ENCODE measurements at places on chromosomes 4 and X.

GRCh38 chr4:160880180-160880579, 1283.6 kb downstream of the FSTL5 start:
- no peak for DNase-seq

GRCh38 chr4:13844740-13845139, 217.2 kb upstream of the BOD1L1 start:
- DNase-seq = no peak

- no peak for DNase-seq
Measured at GRCh38 chrX:149961572-149961971, 23.3 kb upstream of the EOLA2 start.

- no peak for DNase-seq
Measured at GRCh38 chr4:106478152-106478551, 109.6 kb upstream of the GIMD1 start.

DNA sequence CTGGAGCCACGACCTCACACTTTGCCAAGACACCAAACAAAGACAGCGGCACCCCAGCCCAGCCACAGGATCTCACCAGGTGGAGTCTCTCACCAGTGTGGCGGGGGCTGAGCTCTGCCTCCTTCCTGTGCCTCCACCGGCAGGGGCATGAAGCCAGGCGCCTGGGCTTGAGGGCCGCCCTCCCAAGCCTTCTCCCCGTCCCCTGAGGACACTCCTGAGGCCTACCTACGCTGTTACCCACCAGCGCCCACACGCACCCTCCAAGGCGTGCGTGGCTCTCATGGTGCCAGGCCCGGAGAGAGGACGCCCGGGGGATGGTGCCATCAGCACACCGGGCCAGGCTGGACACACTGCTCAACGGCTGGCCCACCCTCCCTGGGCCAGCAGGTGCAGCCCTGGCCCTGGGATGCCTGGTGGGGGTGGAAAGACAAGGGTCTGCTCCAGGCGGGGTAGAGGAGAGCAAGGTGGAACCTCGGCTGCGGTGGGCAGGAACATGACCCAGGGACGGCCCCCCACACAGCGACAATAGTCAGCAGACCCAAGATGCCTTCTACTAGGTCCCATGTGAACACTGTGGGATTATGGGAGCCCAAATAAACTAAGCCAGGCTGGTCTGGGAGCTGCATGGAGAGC, 22.1 kb downstream of the NELFA start:
- DNase-seq = no peak

- no peak for DNase-seq
Measured at GRCh38 chrX:66009231-66009845, 30.5 kb downstream of the VSIG4 start.

DNA sequence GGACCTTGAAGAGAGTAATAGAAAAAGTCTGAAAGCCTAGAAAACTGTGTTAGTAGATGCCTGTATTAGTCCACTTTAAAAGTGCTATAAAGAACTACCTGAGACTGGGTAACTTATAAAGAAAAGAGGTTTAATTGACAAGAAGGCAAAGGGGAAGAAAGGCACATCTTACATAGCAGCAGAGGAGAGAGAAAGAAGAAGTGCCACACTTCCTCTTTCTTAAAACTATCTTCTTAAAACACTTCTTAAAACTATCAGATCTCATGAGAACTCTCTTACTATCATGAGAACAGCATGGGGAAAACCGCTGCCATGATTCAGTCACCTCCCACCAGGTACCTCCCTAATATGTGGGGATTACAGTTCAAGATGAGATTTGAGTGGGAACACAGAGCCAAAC, 18.8 kb upstream of the COL25A1 start:
- DNase-seq = no peak

DNA sequence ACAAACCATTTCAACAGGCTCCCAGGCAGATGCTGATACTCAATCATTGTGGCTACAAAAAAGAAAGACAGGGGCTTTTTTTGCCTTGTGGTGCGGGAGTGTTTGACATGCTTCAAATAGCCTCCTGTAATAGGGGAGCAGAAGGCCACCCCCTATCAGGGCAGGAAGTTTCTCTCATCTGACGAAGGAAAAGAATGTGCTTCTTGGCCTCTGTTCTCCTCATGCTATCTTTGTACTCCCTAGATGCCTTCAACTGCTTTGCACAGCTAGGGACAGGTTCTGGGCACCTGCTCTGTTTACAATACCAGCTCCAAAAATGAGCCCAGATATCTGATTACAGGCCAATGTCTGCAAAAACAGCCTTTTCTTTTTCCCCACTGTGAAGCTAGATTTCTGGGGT, 391.1 kb downstream of the STIM2 start:
- DNase-seq = no peak

DNA sequence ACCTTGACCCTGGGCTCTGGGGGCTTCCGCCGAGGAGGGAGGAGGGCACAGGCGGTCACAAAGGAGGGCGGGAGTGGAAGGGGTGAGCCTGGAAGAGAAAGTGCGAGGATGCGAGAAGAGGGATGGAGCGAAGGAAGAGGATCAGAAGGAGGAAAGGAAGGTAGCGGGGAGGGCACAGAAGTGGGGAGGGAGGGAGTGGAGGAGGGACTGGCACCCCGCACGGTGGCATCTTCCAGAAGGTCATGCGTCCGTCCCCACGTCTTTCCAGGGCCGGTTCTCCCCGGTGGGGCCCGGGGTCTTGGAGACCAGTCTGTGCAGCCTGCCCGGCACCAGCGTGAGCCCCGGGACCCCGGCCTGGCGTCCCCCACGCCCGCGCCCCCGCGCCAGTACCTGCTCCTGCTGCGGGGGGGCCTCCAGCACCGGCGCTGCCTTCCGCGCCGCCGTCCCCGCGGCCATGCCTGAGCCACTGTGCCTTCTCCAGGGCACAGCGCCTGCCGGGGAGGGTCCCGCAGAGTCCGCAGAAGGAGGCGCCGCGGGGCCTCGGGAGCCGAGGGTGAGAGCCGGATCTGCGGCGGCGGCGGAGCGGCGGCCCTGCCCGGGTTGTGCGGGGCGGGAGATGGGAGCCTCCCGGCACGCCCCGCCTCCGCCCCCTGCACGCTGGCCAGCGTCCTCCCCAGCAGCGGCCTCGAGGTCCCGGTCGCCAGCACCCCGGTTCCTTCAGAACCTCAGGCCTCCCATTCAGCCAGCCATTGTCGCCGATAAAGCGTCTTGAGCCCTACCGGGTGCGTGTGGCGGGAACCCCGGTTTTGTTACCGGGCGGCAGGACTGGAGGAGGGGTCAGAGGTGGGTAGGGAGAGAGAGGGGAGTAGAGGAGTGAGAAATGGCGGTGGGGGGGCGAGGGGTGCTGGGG, at the start of gene RNF175:
Gene RNF175, minus strand, starts transcription at position 618 of the 910 bp plus-strand sequence. Its CDS starts 162 bp downstream, at position 456.
- DNase-seq = peak; percentile 5

GRCh38 chr4:56892691-56893090, 15.0 kb upstream of the REST start:
- no peak for DNase-seq

- no peak for DNase-seq
Measured at GRCh38 chr4:95255396-95256107, 293.2 kb downstream of the UNC5C start.

DNA sequence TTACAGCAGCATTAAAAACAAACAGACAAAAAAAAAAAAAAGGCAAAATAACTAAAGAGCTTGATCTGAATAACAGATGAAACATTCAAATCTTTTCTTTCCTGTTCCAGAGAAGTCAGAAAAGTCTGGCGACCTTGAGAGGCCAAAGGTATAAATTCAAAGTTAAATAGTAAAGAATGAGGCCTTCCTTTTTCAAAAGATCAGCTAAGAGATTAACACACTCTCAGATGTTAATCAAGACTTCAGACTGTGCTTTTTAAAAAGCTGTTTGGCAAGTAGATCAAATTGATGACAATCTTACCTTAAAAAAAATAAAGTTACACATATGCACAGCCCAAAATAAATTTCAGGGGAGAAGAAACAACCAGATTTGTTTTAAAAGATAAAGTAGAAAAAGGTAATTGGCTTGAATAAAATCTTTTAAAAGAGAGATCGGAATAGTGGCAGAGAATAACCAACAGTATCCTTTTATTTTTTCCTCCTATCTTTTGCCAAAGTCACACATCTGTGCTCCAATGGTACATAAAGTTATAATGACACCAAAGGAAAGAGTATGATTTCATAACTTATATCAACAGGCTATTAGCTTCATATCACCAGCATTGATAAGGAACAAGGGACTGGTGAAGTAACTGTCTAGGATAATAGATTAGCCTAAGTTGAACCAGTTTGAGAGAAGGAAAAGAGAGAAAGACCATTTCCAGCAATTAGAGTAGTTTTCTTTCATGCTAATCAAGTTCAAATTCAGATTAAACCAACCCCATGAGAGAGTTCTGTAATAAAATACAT, 70.4 kb downstream of the METTL14 start:
- DNase-seq = no peak

DNA sequence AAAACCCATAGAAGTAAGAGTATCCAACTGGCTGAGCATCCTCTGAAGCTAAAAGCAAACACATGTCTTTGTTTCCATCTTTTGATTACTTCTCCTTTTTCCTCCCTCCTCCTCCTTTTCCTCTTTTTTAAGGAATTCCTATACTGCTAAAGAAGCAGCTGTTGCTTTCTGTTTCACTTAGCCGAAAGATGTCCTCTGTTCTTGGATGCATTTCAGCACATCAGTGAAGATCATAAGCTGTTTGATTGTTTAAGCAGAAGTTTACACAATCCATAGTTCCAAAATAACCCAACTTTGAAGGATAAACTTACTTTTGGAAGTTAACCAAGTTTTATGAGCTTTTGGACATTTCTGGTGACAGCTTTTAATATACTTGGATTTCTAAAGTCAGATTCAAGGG, 55.1 kb upstream of the TNIP3 start:
- DNase-seq = no peak

- no peak for DNase-seq
Measured at GRCh38 chr4:86296865-86297264, 63.0 kb downstream of the MAPK10 start.

GRCh38 chr4:151031831-151032605, 16.9 kb upstream of the LRBA start:
- no peak for DNase-seq

DNA sequence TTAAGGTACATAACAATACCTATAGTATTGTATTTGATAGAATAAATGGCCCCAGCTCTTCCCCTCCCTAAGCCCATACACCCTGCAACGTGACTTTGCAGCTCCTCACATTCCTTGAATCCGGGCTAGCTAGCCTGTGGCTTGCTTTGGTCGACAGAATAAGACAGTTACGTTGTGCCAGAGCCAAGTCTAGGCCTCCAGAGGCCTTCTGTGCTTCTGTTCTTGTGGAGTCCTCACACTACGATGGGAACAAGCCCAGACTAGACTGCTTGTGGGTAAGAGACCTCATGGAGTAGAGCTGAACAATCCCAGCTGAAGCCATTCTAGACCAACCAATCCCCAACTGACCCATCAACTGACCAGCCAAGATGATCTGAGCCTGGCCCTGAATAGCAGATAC, 102.4 kb upstream of the PLAC1 start:
- DNase-seq = no peak

DNA sequence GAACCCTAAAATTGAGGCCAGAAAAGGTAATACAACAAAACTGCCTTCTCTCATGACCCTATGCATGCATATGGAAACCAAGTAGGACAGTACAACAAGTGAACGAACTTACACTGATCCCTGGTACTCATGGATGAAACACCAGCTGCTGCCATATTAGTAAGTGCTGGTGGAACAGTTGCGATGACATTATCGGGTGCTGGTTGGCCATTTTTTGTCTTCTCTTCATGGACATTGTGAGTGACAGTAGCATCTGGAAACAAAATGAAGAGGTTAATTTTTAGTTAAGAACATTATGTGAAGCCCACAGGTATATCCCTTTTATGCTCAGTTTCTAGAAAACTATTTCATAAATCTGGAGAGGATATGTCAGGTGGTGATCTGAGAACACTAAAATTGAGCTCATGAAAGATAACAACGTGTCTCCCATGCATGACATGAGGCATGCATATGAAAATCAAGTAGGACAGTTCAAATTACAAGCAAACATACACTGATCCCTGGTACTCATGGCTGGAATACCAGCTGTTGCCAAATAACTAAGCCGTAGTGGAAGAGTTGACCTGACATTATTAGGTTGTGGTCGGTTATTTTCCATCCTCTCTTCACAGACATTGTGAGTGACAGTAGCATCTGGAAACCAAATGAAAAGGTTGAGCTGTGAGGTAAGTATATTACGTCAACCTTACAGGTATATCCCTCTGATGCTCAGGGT, 74.2 kb upstream of the CT45A1 start:
- DNase-seq = no peak

DNA sequence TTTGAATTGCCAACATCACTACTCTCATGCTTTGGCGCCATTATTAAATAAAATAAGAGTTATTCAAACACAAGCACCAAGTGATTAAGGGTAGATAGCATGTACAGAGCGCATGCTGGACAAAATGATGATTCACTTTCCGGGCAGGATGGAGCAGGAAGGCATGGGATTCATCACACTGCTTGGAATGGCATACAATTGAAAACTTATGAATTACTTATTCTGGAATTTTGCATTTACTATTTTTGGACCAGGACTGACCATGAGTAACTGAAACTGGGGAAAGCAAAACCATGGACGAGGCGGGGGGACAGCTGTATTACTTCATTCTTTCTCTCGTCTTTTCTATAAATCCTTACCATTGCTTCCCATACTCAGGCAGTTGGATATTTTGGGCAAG, 28.5 kb upstream of the FGF5 start:
- DNase-seq = no peak

- DNase-seq = peak; percentile 64
Measured at GRCh38 chr4:185637163-185637875, 102.0 kb upstream of the PDLIM3 start.

DNA sequence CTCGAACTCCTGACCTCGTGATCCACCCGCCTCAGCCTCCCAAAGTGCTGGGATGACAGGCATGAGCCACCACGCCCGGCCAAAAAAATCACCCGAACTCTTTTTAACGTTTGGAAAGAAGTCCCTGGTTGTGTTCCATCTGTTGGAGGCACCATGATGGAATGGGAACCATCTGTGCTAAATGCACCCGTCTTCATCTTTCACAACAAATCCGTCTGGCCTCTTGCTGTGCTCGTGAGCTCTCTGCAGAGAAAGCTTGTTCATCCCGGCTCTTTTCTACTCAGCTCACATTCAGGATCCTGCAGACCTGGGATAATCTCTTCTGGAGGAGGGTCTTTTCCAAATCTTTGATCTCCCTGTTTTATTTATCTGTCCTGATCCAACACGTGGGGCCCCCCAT, 188.8 kb downstream of the CRLF2 start:
- DNase-seq = no peak

- no peak for DNase-seq
Measured at GRCh38 chrX:154063234-154063633, 34.3 kb downstream of the MECP2 start.

GRCh38 chr4:146916479-146917076, 29.1 kb downstream of the TTC29 start:
- no peak for DNase-seq

DNA sequence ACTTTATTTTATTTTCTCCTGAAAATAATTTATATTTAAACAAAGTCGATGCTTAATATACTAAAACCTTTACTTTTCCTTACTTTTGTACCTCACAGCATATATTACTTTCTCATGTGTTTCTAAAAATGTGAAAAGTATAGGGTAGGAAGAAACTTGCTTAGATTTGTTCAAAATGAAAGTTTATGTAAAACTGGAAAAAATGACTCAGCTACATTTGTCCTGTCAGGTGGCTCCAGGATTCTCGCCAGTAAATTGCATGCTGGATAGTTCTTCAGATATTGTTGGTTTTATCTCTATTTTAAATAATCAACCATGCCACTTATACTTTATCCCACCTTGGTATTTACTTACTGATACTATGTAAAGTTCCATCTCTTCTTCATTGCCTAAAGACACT, 159.2 kb upstream of the NDST4 start:
- no peak for DNase-seq
